ENCODE measurements at places on chromosomes 12 and 14. TPM values are rescaled to one million over a fixed set of nuclear protein-coding genes. Genes with fewer than 3 reads are reported as not detected.

GRCh38 chr14:34437729-34438080 is 24.3 kb downstream of the SPTSSA start:
- DNase-seq, result no peak

DNA sequence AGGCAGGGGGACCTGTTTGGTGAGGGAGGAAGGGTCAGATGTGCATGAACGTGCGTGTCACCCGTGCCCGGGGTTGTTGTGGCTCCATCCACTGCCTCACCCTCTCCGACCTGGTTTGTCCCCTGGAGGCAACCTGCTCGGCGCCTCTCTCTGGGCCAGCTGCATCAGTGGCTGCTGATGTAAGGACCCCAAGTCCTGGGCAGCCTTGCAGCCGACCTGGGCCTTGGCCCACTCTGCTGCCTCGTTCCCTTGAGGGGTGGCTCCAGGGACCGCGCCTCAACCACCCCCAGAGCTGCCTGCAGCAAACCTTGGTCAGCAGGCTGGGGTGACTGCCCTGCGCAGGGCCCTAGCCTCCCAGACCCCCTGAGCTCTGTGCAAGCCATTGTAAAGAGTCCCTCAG is 351.7 kb downstream of the TMEM121 start:
- no peak for DNase-seq

- DNase-seq, result no peak
These were observed 451.6 kb downstream of the RGS6 start for GRCh38 chr14:72383865-72384264.

DNA sequence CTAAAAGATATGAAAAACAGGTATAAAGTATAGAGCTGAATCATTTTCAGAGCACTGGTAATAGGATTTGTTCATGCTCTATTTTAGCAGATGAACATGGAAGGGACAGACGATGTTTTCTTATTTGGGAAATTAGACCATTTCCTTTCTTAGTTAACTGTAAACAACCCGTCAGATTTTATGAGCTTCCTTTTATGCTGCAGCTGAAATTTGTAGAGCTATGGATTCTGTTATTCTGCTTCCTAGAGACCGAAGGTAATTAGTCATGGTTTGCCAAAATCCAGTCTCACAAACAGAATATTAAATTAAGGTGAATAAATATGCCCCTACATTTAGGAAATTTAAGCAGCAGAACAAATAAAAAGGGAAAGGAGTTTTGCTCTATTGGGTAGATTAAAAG is 180.2 kb upstream of the SYT1 start:
- no peak for DNase-seq

GRCh38 chr14:68506021-68506644 is 286.7 kb downstream of the ZFP36L1 start:
- DNase-seq, result no peak

- no peak for DNase-seq
These were observed 481.7 kb downstream of the BCAT1 start for GRCh38 chr12:24467226-24467625.

- no peak for DNase-seq
These were observed 207.8 kb upstream of the FAR2 start for GRCh38 chr12:28941248-28941647.

GRCh38 chr14:99802301-99803105 is 9.3 kb downstream of the EML1 start:
- DNase-seq, result no peak

- no peak for DNase-seq
These were observed 304.3 kb upstream of the KITLG start for GRCh38 chr12:88884600-88884999.

DNA sequence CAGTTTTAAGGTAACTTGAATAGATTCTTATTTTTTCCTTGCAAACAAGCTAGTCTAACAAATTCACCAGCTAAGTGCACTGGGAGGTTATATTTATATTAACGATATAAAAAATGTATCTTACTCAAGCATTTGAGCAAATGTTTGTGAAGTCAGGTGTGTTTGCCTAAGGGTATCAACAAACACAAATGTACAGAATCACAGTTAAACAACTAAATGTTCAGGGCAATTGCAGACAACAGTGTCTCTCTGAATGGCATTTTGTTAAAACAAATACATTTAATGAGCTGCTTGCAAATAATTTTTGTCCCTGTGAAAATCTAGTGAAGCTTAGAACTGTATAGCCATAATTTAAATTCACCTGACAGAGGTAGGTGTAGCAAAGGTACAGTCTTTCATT is 28.2 kb upstream of the FLRT2 start:
- no peak for DNase-seq

DNA sequence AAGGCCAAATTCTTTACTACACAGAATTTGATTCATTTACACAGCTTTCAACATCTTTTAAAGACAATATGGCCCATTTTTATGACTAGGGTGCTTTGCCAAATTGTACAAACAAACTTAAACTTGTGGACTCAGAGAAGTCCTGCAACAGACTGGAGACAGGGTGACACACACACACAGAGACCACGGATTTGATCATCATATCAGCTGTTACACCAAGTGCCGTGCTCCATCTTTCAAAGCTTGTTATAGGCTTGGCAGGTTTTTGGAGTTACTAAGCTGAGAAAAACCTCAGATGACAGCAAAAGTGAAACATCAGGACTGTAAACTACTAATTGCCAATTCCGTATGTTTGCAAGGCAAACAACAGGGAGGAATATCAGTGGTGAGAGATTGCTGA is 811.7 kb downstream of the GALC start:
- no peak for DNase-seq

DNA sequence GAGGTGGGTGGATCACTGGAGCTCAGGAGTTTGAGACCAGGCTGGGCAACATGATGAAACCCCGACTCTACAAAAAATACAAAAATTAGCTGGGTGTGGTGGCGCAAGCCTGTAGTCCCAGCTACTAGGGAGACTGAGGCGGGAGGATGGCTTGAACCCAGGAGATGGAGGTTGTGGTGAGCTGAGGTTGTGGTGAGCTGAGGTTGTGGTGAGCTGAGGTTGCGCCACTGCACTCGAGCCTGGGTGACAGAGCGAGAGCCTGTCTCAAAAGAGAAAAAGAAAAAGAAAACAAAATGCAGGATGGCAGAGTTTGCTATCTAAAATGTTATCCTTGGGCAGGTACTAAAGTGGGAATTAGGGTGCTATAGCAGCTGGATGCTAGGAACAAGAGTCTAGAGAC is 10.8 kb upstream of the GPRC5A start:
- no peak for DNase-seq

DNA sequence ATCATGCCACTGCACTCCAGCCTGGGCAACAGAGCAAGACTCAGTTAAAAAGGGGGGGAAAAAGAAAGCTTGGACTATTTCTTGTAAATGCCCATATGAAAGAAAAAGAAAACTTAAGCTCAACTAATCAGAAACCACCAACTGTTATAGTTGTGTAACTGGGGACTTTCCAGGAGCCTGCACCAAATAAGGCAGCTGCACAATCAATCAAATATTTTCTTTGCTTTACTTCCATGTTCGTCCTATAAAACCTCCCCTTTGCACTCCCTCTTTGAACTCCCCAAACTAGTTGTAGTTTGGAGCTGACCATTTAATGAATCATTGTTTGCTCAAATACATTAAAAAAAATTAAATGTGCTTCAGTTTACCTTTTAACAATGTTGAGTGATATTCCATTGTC is 54.9 kb downstream of the OTOGL start:
- DNase-seq, result no peak

DNA sequence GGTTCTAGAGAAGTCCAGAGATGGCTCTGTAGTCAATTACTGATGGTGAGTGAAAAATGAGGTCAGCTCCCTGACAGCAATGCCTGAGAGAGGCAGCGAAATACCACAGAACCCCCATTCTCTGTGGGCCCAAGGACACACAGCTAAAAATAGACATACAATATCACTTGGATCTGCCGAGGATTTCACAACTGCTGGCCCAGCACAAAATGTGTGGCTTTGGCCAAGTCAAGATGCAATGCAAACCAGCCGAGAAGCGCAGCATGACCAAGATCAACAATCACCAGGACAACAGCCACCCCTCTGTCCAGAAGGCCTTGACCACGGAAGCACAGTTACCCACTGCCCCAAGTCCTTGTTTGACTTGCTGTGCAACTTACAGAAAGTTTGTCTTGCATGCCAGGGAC is 52.2 kb downstream of the CKAP4 start:
- DNase-seq, result no peak

DNA sequence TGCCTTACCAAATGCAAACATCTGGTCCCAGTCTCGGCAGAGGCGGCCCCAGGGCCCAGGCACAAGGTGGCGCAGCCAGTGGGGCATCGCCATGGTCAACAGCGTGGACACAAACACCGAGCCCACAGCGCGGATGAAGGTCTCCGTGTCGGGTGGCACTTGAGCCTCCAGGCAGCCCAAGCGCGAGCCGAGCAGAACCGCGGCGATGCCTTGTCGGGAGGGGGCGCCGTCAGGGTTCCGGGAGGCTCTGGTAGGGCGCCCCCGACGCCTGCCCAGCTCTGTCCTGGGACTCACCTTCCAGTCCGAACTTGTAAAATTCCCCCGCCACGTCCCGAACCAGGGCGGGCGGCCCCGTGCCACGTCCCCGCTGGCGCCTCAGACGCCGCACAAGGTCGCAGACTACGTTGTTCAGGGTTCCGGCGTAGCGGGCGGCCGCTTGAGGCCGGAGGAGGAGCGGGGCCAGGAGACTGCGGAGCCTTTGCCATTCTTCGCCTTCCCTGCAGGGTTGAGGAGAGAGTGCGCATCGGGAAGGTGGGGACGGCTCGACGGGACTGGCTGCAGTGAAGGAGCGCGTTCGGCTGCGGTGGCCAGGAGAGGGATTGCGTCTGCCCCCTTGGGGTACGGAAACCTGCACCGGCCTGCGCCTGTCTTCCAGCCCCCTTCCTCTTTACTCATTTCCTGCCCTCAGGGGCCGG is 1.7 kb downstream of the CYP27B1 start:
- DNase-seq, result no peak

- no peak for DNase-seq
These were observed 86.5 kb upstream of the SLC38A2 start for GRCh38 chr12:46459111-46459510.

DNA sequence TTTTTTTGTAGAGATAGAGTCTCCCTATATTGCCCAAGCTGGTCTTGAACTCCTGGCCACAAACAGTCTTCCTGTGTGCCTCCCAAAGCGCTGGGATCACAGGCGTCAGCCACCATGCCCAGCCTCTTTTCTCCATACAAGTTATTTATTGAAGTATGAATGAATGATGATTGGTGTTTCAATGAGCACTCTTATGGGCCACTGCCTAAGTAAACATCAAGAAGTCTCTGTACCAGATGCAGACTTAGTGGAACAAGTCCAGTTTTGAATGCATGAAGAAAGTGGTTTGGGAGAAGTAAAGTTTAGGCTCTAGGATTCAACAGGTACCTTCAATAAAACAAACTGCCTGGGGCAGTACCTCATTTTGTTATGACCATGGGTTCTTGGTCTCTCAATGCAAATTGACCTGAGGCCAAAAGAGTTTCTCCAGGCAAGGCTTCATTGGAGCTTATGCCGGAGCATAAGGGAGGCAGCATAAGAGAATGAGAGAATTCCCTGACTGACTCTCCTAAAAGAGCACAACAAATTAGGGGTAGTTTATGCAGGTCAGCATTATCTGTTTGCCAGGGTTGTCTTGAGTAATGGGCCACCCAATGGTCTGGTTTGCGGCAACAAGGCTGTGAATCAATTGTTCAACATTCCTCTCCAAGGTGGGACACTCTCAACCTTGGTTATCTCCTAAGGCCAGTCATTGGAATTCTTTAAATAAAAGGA is 1.1 kb upstream of the GMFB start:
- DNase-seq, result no peak

GRCh38 chr14:24187539-24187915 is 1.1 kb downstream of the IPO4 start:
- DNase-seq, result no peak

DNA sequence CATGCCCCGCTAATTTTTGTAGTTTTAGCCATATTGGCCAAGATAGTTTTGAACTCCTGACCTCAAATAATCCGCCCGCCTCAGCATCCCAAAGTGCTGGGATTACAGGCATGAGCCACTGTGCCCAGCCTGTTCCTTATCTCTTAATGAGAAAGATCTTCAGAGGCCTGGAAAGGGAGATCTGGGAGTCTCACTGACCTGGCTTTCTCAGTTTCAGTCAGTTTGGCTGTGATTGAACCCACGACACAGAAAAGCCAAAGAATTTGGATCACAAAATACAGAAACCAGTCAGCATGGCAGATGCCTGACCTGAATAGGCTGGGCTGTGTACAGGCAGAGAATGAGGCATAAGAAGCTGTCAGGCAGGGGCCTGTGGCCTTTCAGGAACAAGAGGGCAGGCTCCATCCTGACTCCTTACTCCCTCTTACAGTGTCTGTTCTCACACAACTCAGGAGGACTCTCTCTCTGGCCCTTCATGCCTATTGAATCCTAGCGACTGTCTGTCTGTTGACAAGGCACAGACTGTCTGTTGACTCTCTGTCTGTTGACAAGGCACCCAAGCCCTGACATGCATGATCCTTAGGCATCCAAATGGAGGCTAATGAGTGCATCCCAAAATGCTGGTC is 366.5 kb upstream of the CCDC196 start:
- DNase-seq, result no peak

DNA sequence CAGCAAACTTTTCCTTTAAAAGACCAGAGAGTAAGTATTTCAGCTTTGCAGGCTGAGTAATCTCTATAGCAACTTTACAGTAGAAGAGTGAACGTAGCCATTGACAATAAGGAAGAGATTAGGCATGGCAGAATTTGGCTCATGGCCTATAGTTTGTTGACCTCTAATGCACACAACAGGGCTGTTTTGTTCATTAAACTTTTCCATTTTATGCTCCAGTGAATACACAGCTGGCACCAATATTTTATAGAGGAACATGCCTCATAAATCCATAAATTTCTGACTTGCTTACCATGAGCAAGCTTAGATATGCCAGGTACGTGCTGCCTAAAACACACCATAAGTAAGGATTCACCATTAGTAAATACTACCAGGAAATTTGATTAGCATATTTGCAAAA is 609.0 kb upstream of the STXBP6 start:
- DNase-seq, result no peak

- no peak for DNase-seq
These were observed 321.0 kb downstream of the TMEM121 start for GRCh38 chr14:105847400-105847799.

GRCh38 chr12:54526812-54527630 is 22.4 kb upstream of the PDE1B start:
- peak; percentile 50 for DNase-seq

DNA sequence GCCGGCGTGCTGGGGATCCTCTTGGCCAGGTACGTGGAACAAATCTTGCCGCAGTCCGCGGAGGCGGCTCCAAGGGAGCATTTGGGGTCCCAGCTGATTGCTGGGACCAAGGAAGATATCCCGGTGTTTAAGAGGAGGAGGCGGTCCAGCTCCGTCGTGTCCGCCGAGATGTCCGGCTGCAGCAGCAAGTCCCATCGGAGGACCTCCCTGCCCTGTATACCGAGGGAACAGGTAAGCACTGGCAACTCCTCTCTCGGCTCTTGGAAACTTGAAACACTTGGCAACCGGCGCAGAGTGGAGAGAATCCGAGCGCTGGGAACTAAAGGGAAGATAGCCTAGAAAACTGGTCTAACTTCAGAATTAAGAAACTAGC is 1.7 kb downstream of the PDE3A start:
- no peak for DNase-seq

- no peak for DNase-seq
These were observed 17.1 kb downstream of the ACTN1 start for GRCh38 chr14:68961781-68962584.

Gene TMBIM6
- 464 TPM for total RNA-seq

Gene MYF6
- not detected for total RNA-seq

Gene KRT71
- total RNA-seq, result not detected

Gene PLA2G1B
- total RNA-seq, result 0.84 TPM
